ENCODE measurements at places on chromosomes 5 and 9.

DNA sequence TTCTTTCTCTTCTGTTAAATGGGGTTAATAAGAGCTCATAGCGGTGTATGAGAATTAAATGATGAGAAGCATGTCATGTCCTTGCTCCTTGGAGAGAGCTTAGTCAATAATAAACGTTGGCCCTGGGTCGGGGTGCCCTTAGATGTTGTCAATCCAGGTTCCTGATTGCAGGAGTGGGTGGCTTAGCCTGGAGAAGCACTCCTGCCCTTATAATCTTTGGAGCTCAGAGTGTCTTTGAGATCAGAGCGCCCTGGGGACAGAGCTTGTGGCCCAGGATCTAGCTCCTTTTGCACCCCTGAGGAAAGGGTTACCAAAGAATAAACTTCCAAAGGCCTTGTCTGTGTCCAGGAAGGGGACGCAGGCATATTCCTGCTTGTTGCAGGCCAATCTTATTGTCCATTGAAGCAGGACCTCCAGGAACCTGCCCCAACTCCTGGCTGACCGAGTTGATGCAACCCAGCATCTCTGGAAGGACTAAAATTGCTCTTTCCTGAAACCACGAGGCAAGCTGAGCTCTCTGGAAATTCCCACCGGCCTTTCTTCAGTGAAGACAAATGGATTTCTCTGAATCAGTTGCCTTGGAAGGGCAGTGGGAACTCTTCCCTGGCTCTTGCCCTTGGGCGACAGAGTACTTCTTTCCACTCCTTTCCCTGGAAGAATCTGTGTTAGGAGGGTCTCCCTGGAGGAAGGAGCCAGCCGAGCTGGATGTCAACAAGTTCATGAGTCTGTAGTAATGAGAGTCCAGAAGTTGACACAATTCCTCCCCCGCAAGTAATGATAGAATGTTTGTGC lies 6.4 kb upstream of the AMBP start:
- DNase-seq: no peak

GRCh38 chr5:76495870-76496269 lies 92.8 kb downstream of the IQGAP2 start:
- no peak for DNase-seq

DNA sequence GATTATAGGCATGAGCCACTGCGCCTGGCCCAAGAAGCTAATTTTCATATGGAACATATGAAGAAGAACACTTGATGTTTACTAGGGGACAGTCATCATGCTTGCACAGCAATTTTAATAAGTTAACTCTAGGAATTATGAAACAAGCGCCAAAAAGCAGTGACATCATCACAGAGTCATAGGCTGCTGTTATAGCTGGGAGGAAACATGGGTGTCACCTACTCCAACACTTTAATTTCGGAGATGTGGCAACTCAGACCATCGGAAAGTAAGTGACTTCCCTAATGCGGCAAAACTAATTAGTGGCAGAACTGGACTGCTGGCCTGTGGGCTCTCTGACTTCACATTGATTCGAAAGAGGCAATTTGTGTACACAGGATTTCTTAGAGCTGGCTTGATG lies 38.1 kb upstream of the EQTN start:
- DNase-seq: no peak

DNA sequence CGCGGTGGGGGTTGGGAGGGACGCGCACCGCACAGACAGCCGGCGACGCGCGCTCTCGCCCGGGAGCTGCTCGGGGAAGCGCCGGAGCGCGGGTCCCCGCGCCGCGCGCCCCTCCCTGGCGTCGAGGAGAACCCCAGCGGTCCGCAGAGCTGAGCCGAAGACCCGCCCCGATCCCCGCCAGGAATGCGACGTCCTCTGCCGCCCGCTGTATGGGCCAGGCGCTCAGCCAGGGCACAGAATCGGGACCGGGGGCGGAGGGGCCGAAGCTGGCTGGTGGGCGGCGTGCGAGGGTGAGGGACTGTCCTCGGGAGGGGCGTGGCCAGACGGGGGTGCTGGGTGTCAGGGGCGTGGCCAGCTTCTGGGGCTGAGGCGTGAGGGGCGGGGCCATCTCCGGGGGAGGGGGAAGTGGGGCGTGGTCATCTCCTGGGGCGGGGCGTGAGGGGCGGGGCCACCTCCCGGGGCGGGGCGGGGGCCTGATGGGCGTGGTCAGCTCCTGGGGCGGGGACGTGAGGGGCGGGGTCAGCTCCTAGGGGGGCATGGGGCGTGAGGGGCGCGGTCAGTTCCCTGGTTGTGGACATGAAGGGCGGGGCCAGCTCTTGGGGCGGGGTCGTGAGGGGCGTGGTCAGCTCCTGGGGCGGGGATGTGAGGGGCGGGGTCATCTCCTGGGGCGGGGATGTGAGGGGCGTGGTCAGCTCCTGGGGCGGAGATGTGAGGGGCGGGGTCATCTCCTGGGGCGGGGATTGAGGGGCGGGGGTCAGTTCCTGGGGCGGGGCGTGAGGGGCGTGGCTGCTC lies 965 bp downstream of the PTGDS start:
- peak; percentile 97 for DNase-seq

DNA sequence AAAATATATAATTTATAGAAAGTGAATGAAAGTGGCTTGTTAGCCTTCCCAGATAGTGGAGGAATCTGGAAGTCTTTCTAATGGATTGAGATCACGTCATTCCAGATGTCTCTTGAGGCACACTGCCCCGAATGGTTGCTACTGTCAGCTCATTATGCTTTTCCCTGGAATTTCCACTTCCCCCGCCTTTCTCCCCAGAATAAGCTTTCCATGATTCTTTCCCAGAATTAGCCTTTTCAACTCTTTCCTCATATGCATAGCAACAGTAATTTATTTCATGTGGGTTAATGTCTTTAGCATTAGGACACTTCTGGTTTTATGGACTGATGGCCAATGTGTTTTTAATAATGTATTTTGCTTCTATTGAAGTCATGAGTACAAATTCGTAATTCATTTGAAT lies 81.5 kb downstream of the PALM2AKAP2 start:
- DNase-seq: peak; percentile 79

- DNase-seq: no peak
Measured at GRCh38 chr5:136190904-136191303, 2.1 kb downstream of the SMIM32 start.

- no peak for DNase-seq
Measured at GRCh38 chr9:87533271-87533670, 35.6 kb downstream of the DAPK1 start.

GRCh38 chr5:2387634-2388325 lies 363.7 kb downstream of the IRX2 start:
- no peak for DNase-seq

- DNase-seq: no peak
Measured at GRCh38 chr5:132840896-132841295, 10.4 kb upstream of the SHROOM1 start.

DNA sequence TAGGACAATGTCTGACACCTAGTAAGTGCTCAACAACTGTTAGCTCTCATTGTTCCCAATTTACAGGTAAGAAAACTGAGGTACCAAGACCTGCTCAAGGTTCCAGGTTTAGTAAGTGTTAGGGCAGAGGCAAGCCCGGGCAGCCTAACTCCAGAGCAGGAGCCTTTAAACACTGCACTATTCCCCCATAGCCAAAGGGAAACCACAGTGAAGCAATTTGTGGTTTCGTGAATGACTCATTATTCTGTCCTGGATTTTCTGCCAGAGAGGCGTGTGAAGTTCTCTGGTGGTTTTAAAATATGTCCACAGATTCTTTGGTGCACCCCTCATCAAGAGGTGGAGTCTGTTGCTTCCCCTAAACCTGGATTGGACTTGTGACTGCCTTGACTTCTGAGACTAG lies 1.0 kb upstream of the MCC start:
- DNase-seq: peak; percentile 89

DNA sequence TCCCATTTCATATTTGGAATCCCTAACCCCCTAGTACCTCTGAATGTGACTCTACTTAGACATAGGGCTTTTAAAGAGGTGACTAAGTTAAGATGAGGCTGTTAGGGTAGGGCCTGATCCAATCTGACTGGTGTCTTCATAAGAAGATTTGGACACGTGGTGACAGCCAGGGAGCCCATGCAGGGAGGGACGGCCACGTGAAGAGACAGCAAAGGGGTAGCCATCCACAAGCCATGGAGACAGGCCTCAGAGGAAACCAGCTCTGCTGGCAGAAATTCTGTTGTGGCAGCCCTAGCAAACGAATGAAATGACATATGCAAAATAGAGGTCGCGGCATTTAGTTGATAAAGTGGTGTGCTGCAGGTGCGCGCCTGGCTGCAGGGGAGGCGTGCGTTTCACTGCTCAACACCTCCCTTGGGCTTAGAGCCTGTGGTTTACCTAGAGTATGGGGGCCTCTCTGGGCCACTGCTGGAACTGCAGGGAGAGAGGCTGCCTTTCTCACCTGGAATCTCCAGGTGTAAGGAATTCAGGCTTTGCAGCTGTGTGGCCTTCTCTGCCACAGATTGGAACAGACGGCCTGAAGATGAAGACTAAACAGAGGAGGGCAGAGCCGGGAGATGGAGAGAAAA lies 7.1 kb upstream of the AFAP1L1 start:
- DNase-seq: no peak

DNA sequence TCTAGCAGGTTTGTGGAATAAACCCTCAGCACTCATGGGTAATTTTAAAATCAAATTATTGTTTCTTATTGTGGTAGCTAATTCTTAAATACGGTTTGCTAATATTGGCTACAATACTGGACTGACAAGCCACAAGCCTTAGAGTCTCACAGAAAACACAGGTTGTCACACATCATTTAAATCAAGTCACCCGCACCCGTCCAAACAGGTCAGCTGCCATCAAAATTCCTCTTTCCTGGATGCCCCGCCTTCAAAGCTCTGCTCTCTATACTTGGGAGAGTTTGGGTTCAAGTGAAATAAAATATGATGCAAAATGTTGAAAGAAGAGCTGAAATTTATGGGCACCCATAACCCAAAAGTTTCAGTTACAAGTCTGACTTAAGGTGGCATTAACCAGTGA lies 12.3 kb upstream of the SUSD1 start:
- no peak for DNase-seq

All from AG08395 (cell line).